ENCODE measurements at places on chromosomes 16 and 17.

GRCh38 chr16:29819506-29819905 is 756 bp upstream of the MVP start:
- peaks cover 49% of the 10 kb centered on the region for H3K4me1 ChIP-seq
- no peaks in the 10 kb centered on the region for H3K27me3 ChIP-seq
- H3K4me3 ChIP-seq = peak overlapping the region; percentile 31
- H3K27ac ChIP-seq = no peak overlapping the region

DNA sequence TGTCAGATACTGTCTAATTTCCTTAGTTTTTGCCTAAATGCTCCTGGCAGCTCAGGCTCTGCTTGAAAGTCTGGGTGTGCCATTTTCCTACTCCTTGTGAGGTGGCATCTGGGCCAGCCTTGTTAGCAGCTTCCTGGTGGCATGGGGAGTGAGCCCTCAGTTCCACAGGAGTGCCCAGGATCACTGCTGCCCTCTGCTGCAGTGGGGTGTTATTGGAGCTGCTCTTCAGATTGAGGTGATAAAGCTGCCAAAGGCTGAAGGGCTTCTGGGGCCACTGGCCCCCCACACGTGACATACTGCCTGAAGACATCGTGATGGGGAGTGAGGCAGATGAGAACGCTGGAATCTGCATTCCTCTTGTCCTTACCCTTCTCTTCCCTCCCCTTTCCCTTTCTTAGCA is 27.4 kb downstream of the CEP95 start:
- H3K27ac ChIP-seq = no peak overlapping the region
- peak; percentile 18 for DNase-seq
- H3K4me1 ChIP-seq = no peaks in the 10 kb centered on the region

DNA sequence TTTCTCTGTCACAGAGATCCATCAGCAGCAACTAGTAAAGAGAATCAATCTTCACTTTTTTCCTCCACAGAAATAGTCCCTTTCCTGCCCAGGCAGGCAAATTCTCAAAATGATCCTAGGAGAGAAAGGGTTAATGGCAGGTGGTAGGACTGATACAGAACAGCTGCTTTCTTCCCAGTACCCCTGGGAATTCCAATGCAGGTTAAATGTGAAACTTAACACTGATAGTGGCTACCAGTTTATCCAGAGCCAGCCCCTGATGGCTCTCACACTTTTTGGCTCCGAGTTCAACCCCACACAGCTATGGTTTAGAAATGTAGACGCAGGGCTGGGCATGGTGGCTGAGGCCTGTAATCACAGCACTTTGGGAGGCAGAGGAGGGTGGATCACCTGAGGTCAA is 22.2 kb downstream of the MARVELD3 start:
- H3K27me3 ChIP-seq = no peaks in the 10 kb centered on the region
- no peak for DNase-seq
- no peaks in the 10 kb centered on the region for H3K4me1 ChIP-seq
- H3K27ac ChIP-seq = no peak overlapping the region

- H3K27ac ChIP-seq = no peak overlapping the region
- DNase-seq = peak; percentile 46
- H3K4me1 ChIP-seq = peaks cover 18% of the 10 kb centered on the region
- no peaks in the 10 kb centered on the region for H3K36me3 ChIP-seq
Observed at GRCh38 chr16:24668481-24669061, 60.9 kb upstream of the TNRC6A start.

GRCh38 chr17:51010173-51010675 is 110.4 kb downstream of the SPAG9 start:
- H3K4me3 ChIP-seq = no peak overlapping the region
- no peak for DNase-seq
- H3K36me3 ChIP-seq = peaks cover 16% of the 10 kb centered on the region
- H3K4me1 ChIP-seq = peaks cover 3% of the 10 kb centered on the region

Data from A673 (cell line).